ENCODE measurements at places on chromosomes 3 and 15. TPM values are rescaled to one million over a fixed set of nuclear protein-coding genes. Genes with fewer than 3 reads are reported as not detected.

- DNase-seq: no peak
Measured at GRCh38 chr3:156742401-156742800, 68.0 kb downstream of the TIPARP start.

DNA sequence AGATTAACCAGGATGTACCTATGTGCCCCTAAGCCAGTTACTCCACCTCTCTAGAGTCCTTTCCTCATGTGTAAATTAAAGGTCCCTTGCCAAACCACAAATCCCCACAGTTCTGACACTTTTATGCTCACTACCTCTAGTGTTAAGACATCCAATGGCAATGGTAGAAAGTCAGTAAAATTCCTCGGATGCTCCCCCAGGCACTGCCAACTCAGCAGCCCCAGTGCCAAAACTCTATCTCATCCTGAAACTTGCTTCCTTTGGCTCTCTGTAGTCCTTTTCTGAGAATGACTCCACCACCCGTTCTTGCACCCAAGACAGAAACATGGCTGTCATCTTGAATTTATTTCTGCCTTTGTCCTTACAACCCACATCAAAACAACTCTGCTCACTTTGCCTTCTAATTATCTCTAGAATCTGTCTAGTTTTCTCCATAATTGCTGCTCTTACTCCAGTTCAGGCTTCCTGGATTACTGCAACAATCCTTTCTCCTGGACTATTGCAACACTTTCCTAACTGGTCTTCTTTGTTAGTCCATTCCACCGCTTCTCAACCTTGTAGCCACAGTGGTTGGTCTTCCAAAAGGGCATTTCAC lies 41.6 kb downstream of the MB21D2 start:
- no peak for DNase-seq

GRCh38 chr15:56820333-56820732 lies 87.0 kb upstream of the ZNF280D start:
- no peak for DNase-seq

- DNase-seq: no peak
Measured at GRCh38 chr3:164673738-164674137, 404.6 kb downstream of the SI start.

- no peak for DNase-seq
Measured at GRCh38 chr3:179950840-179951239, 85.9 kb downstream of the PEX5L start.

- no peak for DNase-seq
Measured at GRCh38 chr15:35746121-35746520, 200.2 kb upstream of the DPH6 start.

GRCh38 chr15:68279779-68280753 lies 2.5 kb downstream of the FEM1B start:
- DNase-seq: no peak

DNA sequence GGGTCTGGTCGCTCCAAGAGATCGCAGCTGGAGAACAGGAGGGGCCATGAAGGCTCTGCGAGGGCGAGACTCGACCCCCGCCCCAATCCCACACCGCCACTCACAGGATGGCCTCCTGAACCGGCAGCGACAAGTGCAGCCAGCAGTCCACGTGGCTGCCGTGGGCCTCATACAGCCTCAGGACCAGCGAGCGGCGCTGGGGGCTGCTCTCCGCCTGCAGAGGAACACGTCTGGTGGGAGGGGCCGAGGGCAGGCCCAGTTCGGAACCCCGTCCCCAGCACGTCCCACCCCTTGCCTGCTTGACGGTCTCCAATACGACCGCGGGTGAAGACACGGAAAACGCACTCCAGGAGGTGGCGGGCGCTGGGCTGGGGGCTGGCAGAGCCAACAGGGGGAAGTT lies 9.2 kb downstream of the NEIL1 start:
- no peak for DNase-seq

- no peak for DNase-seq
Measured at GRCh38 chr3:8517487-8517886, 15.9 kb downstream of the LMCD1 start.

GUCA1C gene
- total RNA-seq: not detected

DAZL gene
- total RNA-seq: not detected

RUVBL1 gene
- total RNA-seq: 120 TPM

DNA sequence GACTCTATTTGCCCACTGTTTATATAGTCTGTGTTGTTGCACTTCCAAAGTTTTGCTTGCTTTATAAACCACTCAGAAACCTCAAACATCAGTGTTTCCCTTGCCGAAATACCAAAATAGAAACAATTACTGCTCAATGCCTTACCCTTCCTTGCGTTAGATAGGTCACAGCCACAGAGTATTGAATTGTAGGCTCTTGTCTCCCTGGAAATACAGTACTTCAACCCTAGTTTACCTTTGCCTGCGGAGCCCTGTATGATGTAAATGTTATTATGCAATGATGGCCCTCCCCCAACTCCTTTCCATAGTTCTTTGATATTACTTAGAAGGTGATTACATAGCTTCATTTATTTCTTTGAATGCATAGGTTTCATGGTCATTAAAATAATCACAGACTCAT lies 44.2 kb downstream of the SOX2 start:
- DNase-seq: no peak

DNA sequence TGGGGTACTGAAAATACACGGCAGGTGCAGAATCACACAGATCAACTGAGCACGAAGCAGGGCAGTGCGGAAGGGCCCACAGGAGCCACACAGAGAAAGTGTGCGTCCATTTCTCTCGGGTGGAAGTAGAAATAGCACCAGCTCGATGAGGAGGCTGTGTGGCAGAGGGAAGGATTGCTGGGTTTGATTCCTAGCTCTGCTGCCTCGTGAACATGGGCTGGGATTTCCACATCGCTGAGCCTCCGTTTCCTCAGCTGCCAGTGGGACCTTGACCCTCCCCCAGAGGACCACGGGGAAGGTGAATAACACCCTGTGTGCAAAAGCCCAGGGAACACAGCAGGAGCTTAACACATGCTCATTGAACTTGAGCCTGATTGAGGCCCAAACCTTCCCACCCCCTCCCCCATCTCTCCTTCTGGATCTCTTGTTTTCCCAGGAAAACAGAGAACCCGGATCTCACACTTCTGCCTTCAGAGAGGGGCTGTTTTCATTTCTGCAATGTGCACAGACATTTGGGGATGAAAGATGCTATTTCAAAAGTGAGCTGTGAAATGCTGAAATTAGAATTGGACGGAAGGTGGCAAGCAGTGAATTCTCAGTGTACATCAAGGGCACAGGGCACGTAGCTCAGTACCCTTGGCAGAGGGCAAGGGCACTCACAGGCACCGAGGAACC lies 38.4 kb downstream of the ABTB1 start:
- DNase-seq: no peak

GOLGA8M gene
- total RNA-seq: 1.1 TPM

DNA sequence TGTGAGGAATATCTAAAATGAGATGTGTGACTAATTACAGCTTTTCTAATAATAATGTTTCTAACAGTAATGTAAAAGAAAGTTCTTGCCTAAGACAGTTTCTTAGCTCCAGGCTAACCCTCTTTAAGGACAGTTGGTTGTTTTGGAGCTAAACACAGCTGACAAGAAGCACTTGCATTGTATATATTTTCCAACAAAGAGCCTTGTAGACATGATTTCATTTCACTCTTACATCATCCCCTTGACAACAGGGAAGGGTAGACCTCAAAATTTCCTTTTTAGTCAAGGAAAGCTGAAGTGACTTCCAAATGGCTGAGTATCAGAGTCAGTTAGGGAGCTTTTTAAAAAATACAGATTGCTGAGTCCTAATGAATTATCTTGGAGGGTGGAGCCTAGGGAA lies 4.1 kb downstream of the ARID3B start:
- no peak for DNase-seq

DNA sequence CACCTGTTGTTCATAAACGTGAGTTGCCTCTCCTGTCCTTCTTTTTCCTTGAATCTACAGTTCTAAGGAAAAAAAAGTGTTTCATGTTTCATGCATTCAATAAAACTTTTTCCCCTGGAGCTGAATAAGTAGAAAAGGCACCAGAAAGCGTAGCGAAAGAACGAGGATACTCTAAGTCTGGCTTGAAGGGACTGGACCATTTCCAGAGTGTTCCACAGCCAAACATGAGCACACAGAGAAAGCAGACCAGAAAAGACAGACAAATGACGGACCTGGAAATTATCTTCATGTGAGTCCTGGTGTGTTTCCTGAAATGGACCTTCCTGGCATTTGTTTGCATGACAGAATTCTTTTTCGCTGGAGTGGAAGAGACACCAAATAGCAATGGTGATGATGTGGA lies 204.7 kb downstream of the SV2B start:
- DNase-seq: no peak

DNA sequence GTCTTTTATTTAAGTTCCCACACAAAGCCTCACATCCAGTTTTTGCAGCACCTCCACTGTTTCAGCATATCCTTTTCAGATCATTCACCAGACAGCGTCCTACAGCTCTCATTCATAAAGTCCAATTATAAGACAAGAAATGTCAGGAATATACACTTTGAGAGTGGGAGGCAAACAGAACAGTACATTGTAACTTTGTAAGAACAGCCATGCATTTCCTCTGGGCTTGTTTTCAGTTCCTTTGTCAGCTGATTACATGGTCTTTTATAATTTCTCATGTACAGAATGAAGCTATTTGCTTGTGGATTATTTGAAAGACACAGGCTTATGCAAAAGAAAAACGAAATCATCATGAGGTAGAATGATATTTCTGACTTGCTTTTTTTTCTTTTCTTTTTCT lies 85.7 kb downstream of the SOX2 start:
- DNase-seq: no peak

ZNF710 gene
- 17.8 TPM for total RNA-seq

DNA sequence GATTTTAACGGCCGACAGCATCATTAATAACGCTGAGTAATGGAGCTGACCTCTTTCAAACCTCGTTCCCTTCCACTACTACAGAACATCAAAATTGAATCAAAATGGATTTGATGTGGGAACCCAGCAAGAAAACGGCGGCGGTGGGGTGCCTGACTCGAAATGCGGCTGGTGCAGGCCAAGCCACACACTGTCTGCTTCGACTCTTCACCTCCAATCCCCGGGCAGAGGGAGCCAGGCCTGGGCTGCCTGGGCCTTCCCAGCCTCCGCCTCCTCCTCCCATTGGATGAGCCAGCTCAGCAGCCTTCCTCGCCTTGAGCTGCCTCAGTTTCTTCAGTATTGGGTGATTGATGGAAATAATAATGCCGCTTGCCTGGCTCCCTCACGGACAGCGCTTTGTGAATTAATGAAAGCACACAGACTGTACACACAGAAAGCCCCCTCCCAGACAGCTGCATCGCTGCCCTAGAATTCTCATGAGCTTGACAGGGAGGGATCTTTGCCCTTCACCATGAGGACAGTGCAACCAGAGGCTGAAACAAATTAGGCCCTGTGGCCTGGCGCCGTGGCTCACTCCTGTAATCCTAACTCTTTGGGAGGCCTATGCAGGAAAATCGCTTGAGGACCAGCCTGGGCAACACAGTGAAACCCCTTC lies 11.4 kb upstream of the MEGF11 start:
- DNase-seq: no peak

DNA sequence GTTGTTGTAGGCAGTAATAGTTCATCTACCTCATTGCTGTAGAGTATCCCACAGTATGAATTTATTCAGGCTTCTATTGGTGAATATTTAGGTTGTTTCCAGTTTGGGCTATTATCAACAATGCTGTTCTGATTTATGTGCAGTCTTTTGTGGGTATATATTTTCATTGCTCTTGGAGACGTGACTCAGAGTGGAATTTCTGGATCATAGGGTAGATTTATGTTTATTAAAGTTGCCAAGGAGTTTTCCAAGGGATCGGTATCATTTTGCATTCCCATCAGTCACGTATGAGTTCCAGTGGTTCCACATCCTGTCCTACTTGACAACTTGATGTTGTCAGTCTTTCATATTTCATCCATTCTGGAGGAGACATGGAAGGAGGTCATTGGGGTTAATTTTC lies 8.4 kb upstream of the HRH1 start:
- DNase-seq: no peak

DNA sequence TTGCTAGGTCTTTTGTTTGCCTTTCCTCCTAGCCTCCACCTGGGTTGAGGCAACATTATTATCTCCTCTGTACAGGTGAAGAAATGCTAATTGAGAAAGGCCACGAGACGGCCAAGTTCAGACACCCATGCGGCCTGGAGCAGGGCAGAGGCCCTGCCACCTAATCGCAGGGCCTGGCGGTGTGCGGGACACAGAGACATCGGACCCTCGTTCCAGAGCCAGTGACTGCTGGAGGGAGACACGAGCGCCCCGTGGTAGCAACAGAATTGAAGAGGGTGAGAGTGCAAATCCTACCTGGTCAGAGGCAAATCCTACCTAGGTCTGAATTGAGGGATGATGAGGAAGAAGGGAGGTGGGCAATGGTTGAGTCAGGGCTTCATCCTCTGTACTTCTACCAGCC lies 113.8 kb upstream of the MEF2A start:
- DNase-seq: no peak

DNA sequence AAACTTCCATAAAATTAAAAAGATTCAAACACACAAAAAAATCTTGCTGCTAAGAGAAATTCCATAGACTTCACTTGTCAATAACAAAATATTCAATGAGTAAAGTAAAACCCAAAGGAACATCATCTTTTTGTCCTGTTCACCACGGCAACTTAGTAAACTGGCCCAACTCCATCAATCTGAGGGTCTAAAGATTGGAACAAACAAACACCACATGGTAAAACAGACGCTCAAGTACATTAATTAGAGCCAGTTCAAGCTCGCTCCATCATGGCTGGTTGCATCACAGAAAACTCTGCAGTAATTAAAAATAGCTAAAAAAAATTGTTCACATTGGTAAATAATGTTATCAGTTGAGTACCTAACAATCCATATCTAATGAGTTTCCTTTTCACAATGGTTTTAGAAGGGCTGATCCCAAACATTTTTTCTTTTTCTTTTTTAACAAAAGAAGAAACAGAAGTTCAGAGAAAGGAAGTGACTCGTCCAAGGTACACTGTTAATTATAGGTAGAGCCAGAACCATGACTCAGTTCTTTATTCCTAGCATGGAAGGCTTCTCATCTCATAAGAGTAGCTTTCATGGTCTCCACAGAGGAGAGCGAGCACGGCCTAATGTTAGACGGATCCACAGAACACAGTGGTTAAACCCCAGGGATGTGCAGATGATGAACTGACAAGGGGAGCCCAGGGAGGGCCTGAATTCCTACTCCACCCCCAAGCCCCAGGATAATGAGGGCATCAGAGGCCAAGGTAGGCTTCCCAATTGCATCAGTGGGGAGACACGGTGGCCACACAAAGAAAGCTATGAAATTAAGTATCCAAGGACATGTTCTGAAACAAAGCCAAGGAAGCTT lies 79.2 kb upstream of the ARHGEF3 start:
- no peak for DNase-seq

DNA sequence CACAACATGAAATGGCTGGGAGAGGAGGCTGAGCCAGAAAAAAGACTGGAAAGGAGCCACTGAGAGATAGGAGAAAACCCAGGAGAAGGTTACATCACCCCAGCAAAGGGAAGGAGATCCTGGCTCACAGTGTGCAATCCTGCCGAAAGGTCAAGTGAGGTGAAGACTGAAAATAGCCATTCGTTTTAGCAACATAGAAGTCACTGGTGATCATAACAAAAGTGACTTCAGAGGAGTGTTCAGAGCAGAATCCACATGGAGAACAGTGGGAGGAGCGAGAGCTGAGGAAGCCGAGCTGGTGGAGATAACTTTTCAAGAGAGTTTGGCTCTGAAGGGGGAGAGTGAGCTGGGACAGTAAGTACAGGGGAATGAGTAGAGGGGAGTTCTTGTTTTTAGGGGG lies 5.4 kb upstream of the HEG1 start:
- no peak for DNase-seq
